Activated T-cell treated with anti-CD3 and anti-CD28 coated beads, Interleukin-2, amount 50 U/mL, for 4 hours (primary cell): ENCODE measurements at places on chromosomes 3 and 15. TPM values are rescaled to one million over a fixed set of nuclear protein-coding genes. Genes with fewer than 3 reads are reported as not detected.

DNA sequence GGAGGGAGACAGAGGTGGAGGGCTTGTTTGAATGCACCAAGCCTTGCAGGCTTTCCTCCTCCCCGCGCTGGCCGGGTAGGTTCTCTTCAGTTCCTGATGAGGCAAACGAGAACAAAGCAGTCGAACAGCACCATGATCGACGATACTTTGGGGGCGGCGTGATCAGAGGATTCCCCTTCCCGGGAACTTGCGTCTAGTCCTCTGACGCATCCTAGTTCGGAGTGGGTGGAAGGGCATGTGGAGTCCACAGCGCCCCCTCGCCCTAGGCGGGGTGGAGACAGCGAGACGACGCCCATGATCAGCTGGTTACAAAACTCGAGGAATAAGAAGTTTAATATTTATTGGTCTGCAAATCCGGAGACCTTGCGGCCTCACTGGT, 452 bp upstream of the SV2B start:
- peak; percentile 42 for DNase-seq

- no peak for DNase-seq
These were observed 12.8 kb downstream of the GPR176 start for GRCh38 chr15:39907216-39907615.

GRCh38 chr15:70165716-70166284, 68.1 kb upstream of the TLE3 start:
- no peak for DNase-seq

GRCh38 chr3:193861012-193861411, 268.0 kb downstream of the OPA1 start:
- no peak for DNase-seq

- DNase-seq = no peak
These were observed 46.5 kb upstream of the LIMD1 start for GRCh38 chr3:45547764-45548680.

Gene PARP14
- 23.5 TPM for total RNA-seq

Gene DNAH12
- total RNA-seq = not detected

Gene NEK10
- 0.49 TPM for total RNA-seq

Gene ELL3
- total RNA-seq = 0.63 TPM
